ENCODE measurements at places on chromosomes 13 and 19. TPM values are rescaled to one million over a fixed set of nuclear protein-coding genes. Genes with fewer than 3 reads are reported as not detected.
A peak's percentile ranks its signal among the peaks of the same experiment; 100 is the strongest.

SGCG gene
- total RNA-seq, result 0.09 TPM

GPR183 gene
- 11.5 TPM for total RNA-seq

GIPR gene
- total RNA-seq, result 23.6 TPM

CLEC17A gene
- not detected for total RNA-seq

EXOSC5 gene
- total RNA-seq, result 24.5 TPM

OVOL3 gene
- total RNA-seq, result not detected

C13orf46 gene
- total RNA-seq, result not detected

NLRP7 gene
- total RNA-seq, result 1.8 TPM

- no peak for DNase-seq
Observed at GRCh38 chr19:13727798-13728197, 36.5 kb upstream of the MRI1 start.

GRCh38 chr19:41112728-41113290 lies 1.4 kb upstream of the CYP2F1 start:
- DNase-seq, result no peak

GRCh38 chr19:55109527-55110291 lies 7.7 kb downstream of the PPP1R12C start:
- DNase-seq, result no peak

- no peak for DNase-seq
Observed at GRCh38 chr13:23609414-23609760, 39.2 kb downstream of the TNFRSF19 start.

DNA sequence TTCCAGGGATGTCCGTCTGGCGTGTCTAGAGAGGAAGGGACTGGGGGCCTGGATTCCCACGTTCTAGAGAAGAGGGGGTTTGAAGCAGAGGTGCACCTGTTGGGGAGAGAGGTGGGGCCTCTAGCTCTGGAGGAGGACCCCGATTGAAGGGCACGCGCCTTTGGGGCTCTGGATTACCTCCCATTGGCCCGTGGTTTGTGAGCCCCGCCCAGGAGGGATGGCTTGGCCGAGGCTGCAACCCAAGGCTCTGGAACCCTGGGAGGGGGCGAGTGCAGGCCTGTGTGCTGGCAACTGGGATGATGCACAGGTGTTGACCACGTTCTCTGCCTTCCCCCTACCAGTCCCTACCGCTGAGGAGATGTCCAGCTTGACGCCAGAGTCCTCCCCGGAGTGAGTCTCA lies 20.2 kb downstream of the TMEM150B start:
- DNase-seq, result no peak

DNA sequence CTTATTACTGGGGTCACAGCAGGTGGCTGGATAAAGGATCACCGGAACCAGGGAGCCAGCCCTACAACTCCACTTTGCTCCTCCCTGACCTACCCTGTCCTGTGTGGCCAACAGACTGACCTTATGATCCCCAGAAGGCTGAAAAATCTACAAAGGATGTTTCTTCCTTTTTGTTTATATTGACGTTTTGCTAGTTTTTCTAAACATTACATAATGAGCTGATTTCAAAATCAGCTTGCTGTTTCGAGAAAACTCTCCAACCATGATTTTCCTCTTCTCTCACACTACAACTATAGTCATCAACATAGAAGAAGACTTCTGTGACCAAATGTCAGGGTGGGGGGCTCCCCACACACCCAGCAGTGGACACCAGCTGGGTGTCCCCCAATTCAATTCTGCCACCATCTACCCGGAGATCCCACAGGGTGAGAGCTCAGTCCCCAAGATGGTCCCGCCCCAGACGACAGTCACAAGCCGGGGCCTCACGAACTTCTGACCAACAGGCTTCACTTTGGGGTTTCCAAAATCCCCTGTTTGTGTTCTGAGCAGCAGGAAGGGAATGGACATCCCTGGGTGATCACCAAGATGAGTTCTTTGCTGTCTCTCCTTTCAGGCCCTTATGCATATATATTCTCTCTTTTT lies 35.0 kb downstream of the ZNF536 start:
- DNase-seq, result no peak

GRCh38 chr13:39956036-39956435 lies 300.6 kb downstream of the COG6 start:
- DNase-seq, result no peak

GRCh38 chr13:100129605-100130004 lies 40.7 kb downstream of the PCCA start:
- DNase-seq, result no peak

DNA sequence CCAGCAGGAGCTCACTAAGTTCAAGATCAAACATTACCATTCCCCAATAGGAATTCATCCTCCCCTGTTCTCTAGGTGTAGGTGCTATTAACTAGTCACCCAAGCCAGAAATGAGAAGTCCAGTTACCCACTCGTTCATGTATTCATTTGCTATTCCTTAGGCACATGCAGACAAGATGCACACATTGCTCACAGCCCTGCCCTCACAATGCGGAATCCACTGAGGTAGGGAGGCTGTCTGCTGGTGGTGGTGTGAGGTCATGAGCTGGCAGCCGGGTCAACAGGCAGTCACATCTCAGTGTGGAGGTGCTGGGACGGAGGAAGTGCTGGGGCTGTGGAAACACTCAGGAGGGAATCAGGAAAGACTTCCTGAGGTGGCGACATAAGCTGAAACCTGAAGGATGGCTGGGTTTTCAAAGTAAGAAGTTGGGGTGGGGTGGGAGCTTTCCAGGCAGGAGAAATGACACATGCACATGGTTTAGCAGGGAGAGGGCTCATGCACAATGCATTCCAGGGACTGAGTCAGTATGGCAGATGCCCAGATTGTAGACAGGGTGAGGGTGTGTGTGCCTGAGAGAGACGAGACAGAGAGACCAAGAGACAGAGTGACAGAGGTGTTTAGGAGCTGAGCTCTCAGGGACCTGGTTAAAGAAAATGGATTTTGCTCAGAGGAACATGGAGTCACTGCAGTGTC lies 117.6 kb downstream of the USP12 start:
- peak; percentile 50 for DNase-seq

GRCh38 chr19:2045501-2046045 lies 5.5 kb downstream of the MKNK2 start:
- DNase-seq, result no peak

- no peak for DNase-seq
Observed at GRCh38 chr19:670609-671075, 5.5 kb upstream of the FSTL3 start.
